Left renal pelvis (tissue), 4 donors: ENCODE measurements at places on chromosomes 3 and 15.

DNA sequence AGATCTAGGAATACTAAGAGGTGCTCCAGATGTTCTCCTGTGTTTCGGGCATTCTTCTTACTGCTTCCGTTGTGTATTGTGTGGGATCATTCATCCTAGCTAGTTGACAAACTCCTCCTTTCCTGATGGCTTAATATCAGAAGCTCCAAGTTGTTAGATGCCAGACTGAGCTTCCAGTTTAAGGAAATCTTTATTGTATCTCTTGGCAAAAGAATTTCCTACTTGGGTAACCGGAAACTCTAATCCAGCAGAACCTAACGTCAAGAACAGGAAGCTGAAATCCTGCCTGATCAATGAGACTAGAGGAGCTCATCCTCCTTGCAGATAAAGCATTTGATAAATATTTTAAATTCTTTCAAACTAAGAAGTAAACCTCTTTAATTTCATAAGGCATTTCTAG is 27.7 kb upstream of the MYH15 start:
- DNase-seq = no peak

GRCh38 chr3:59374091-59374817 is 324.4 kb upstream of the CFAP20DC start:
- DNase-seq = no peak

DNA sequence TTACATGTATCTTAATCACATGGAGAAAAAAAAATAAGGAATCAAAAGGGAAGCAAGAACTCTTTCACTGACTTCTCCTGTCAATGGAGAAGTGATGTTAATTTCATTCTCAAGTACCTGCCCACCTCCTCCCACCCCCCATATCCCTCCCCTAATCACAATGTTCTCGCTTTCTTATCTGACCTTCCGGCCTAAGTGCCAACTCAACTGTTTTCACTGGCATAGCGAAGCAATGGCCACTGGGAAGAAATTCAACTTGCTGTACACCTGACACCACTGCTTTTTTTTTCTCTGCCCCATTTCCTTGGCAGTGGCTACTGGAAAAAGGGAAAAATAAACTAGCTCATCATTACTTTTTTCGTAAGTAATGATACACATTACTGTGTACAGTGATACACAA is 3.8 kb downstream of the SGO1 start:
- no peak for DNase-seq

- no peak for DNase-seq
Measured at GRCh38 chr15:75153087-75153486, 48.6 kb upstream of the C15orf39 start.

- no peak for DNase-seq
Measured at GRCh38 chr3:18111796-18112232, 313.3 kb downstream of the SATB1 start.

DNA sequence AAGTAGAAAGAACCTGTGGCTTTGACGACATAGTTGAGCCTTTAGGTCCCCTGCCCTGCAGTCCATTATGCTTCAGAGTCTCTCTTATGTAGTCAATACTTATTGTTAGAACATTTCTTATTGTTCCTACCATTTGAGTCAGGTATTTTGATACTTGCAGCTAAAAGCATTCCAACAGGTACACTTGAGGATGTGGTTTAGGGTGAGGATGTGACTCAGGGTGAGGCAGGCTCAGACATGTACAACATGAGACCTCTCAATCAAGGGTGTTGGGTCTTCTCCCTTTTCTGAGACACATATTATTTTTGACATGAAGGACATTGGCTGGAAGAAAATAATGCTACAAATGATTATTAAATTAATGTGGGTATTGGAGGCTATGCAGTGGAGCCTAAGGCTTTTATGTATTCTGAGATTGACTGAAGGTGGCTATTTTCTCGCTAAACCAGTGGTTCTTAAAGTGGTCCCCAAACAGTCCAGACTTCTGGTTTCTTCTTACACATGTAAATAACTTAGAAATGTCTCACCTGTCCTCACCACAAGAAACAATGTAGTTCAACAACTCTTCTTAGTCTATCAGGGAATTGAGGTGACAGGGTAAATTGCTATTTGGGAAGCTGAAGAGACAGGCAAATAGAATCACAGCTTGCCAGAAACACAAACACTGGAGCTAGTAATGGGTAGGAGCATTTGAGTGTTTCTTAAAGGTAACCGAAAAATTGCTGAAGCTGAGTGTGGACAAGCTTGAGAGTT is 135.5 kb upstream of the ZPLD1 start:
- no peak for DNase-seq

DNA sequence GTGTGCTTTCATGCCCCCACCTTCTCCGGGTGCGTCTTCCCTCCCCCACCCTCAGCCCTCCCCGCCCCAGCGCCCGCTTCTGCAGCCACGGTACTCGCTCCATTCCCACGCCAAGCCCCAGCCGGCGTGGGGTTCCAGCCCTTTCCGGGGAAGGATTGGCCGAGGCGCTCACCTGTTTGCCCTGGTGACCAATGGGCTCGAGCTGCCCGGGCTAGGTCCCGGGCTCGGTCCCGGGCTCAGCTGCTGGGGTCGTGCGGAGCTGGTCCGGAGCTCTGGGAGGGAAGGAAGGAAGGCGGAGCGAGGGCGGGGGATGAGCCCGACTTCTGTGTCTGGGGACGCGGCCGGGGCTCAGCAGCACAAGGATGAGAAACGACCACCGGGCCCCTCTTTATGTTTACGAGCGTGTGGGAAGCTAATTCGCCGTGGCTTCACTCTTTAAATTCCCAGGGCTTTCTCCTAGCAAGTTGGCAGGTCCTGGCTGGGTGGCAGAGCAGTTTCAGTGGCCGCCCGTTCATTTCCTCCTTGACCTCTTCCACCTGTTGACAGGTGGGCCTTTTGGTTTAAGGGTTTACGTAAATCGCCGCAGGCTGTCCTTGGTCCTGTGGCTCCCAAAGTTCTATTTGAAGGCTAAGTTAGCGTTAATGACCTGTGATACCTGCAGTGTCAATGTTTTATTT is at the start of gene IGSF10:
IGSF10 (minus strand) TSS at position 288 of the 677 bp plus-strand sequence. CDS start 2,352 bp downstream, outside the sequence.
- no peak for DNase-seq

DNA sequence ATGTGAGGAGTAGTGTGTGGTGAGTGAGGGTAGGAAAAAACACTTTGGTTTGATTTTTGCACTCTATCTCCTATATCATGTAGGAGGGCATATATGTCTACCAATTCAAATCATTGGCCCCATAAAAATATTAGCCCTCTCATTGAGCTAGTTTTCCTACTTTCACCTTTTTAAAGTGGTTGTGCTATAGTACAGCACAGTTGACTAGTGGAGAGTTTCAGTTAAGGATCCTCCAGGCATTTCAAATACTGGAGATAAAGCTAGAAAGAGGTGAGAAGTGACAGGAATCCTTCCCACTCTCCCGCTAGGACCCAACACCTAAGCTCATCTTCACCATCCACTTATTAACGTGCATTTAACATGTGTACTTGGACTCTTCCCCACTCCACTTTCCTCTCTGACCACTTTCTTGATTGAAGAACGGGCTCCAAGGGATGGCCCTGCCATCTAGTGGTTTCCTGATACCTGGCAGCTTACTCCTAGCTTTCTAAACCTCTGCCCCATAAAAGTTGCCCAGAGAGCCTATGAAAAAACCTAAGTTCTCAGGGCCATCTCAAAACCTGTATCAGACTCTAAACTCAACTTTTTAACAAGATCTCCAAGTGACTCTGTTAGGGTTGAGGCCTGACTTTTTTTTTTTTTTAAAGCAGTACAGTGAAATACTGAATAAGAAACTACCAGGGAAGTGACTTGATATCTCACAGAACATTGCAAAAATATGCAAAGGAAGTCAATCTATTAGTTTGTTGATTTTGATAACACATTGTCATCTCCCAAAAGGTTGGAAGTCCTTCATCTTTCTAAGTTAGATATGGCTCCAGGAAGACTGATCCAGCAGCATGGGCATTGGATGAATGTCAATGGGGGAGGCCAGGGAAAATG is 17.9 kb downstream of the IL12A start:
- DNase-seq = no peak

- DNase-seq = no peak
Measured at GRCh38 chr15:52480990-52481389, 47.7 kb downstream of the MYO5A start.

GRCh38 chr3:106514431-106514830 is 645.6 kb upstream of the CBLB start:
- no peak for DNase-seq

GRCh38 chr15:63226155-63226883 is 36.9 kb downstream of the RAB8B start:
- DNase-seq = no peak

GRCh38 chr3:88009066-88009465 is 49.7 kb downstream of the CGGBP1 start:
- DNase-seq = no peak

DNA sequence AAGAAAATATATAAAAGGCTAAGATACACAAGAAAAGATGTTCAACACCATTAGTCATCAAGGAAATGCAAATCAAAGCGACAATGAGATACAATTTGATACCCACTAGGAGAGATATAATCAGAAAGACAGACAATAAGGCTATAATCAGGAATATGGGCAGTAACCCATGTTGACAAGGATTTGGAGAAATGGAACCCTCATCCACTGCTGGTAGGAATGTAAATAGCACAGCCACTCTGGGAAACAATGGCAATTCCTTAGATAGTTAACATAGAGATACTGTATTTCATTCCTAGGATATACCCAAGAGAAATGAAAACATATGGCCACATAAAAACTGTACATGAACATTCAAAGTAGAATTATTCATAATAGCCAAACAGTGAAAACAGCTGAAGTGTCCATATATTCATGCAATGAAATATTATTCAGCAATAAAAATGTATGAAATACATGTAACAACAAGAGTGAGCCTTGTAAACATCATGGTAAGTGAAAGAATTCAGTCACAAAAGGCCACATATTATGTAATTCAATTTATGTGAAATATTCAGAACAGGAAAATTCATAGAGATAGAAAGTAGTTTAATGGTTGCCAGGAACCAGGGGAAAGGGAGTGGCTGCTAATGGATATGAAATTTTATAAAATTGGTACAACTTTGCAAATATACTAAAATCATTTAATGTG is 18.2 kb upstream of the COL8A1 start:
- DNase-seq = no peak

- no peak for DNase-seq
Measured at GRCh38 chr3:59391131-59391530, 341.3 kb upstream of the CFAP20DC start.

GRCh38 chr3:76107935-76108570 is 322.7 kb upstream of the ZNF717 start:
- peak; percentile 12 for DNase-seq
